ENCODE measurements at places on chromosomes 1 and 21.

- no peak for DNase-seq
- H3K4me1 ChIP-seq = peaks cover 15% of the 10 kb centered on the region
- H3K36me3 ChIP-seq = peaks cover 4% of the 10 kb centered on the region
- no peaks in the 10 kb centered on the region for H3K27me3 ChIP-seq
These were observed 31.6 kb upstream of the CEP350 start for GRCh38 chr1:179923029-179923428.

GRCh38 chr1:151867765-151868411, 14.4 kb upstream of the THEM5 start:
- H3K4me1 ChIP-seq = peaks cover 14% of the 10 kb centered on the region
- H3K4me3 ChIP-seq = no peak overlapping the region
- no peak overlapping the region for H3K27ac ChIP-seq
- no peak for DNase-seq
- H3K27me3 ChIP-seq = peaks cover 26% of the 10 kb centered on the region
- no peaks in the 10 kb centered on the region for H3K36me3 ChIP-seq

- peak; percentile 91 for DNase-seq
- no peak within 1 kb of the TSS for H3K27ac ChIP-seq
- peaks cover 13% of the 10 kb centered on the region for H3K4me1 ChIP-seq
- H3K36me3 ChIP-seq = no peaks in the 10 kb centered on the region
- H3K4me3 ChIP-seq = peak within 1 kb of the TSS; percentile 71
These were observed at the start of gene NKAIN1 for GRCh38 chr1:31239653-31240241. NKAIN1 (minus strand) TSS chr1:31239887; CDS start chr1:31239547, 340 bp downstream.

DNA sequence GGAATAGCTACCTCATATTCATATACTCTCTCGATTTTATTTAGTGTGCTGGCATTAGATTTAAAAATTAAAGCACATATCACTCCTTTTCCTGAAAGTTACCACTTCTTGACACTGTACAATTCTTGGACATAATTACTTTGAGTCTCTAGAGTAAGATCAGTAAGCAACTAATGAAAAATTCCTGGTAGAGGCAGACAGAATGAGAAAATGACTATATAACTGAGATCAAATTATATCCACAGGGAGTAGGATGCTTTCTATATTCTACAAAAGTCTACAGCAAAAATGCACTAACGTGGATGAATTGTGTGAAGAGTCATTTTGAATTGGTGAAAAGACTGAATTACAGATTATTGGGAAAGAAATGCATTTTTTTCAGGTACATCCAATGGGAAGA, 445.7 kb downstream of the PTBP2 start:
- no peaks in the 10 kb centered on the region for H3K27me3 ChIP-seq
- no peaks in the 10 kb centered on the region for H3K36me3 ChIP-seq
- H3K27ac ChIP-seq = no peak overlapping the region
- no peaks in the 10 kb centered on the region for H3K4me1 ChIP-seq
- H3K4me3 ChIP-seq = no peak overlapping the region
- no peak for DNase-seq

DNA sequence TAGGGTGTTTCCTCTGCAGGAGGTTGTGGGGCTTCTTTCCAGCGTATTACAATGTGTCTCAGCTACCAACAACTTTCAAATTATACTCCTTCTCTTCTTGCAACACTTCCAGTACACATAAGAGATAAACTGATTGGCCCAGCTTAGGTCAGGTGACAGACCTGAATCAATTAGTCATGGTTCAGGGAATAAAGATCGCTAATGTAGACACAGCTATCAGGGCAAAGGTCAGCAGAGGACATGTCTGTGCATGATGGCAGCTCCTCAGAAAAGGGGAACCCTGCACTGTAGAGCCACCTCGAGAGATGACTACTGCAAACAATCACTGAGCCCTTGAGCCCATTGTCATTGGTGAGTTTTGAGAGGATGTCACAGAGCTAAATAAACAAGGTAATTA, 36.8 kb upstream of the PKN2 start:
- H3K36me3 ChIP-seq = no peaks in the 10 kb centered on the region
- H3K27ac ChIP-seq = no peak overlapping the region
- H3K27me3 ChIP-seq = no peaks in the 10 kb centered on the region
- no peak overlapping the region for H3K4me3 ChIP-seq

GRCh38 chr1:104807590-104807989, 1057.9 kb downstream of the AMY1C start:
- H3K4me1 ChIP-seq = no peaks in the 10 kb centered on the region
- no peak overlapping the region for H3K27ac ChIP-seq
- no peak for DNase-seq
- H3K27me3 ChIP-seq = no peaks in the 10 kb centered on the region
- H3K36me3 ChIP-seq = no peaks in the 10 kb centered on the region
- H3K4me3 ChIP-seq = no peak overlapping the region

DNA sequence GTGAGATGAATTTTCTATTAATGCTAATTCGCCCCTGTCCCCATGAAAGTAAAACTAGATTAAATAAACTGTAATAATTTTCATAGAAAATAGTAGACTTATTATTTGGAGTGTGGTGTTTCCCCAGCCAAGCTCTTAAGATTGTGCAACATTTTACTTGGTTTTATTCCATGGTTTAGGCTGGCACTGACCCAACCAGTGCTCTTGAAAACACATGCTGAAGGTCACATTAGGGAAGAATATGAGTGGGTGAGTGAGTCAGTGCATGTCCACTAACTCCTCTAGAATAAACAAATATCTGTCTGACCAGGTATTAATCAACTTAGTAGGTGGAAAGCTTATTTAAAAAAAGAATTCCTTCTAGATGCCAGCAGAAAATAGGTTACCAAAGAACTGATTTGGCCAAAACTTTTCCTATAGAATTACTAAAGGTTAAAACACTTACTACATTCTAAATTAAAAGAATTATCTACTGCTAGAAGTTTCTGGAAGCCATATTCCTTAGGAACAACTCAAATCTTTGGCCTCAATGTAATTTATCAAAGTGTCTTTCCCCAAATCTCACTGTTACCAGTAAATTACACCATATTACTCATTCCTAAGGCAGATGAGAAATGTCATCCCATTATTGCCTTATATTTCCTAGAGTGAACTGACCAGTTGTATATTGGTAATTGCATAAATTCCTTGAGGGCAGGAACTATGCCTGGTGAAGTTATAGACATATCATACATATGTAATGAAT, 89.7 kb upstream of the RGS1 start:
- no peaks in the 10 kb centered on the region for H3K27me3 ChIP-seq
- no peak overlapping the region for H3K27ac ChIP-seq
- H3K4me3 ChIP-seq = no peak overlapping the region
- DNase-seq = no peak
- no peaks in the 10 kb centered on the region for H3K4me1 ChIP-seq
- H3K36me3 ChIP-seq = no peaks in the 10 kb centered on the region

DNA sequence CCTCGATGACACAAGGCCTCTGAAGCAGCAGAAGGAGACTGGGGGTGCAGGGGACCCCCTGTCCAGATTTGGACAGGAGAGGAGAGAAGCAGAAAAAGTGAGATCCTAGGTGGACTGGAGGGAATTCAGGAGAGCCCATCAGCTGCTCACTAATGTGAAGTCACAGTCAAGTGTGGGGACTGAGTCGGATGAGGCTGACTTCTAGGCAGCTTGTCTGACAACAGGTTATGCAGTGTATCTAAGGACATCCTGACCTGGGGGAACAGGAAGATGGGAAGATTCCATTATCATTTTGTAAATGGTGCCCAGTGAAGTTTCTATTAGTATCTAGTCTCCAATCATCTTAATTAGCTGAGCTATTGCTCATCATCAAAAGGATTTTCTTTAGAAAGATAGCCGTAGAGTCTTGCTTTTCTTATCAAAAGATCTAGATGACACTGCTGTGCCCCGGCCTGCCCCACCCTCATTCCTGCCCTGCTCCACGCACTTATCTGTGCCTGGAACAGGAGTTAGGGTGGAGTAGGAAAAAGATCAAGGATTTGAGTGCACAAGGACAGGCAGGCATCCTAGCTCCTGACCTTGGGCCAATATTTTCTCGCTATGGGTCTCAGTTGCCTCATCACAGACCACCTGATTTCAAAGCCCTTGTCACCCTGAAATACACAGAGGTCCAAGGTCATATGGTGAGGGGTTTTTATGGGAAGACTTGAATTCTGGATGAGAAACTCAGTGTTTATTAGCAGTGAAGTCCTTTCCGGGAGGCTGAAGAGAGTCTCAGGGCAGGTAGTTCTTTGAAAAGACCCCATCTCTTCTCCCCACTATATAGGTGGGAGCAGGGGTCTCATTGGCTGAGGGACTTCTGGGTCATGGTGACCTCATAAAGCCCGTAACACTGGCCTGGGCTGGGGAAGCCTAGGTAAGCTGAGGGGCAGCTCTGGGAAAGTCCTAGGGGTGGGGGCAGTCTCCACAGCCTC, at the start of gene MROH7:
Gene MROH7, plus strand, starts transcription at position 924 of the 974 bp plus-strand sequence. CDS start 11,141 bp downstream, outside the sequence.
- H3K27ac ChIP-seq = no peak within 1 kb of the TSS
- H3K36me3 ChIP-seq = no peaks in the 10 kb centered on the region
- H3K4me3 ChIP-seq = no peak within 1 kb of the TSS
- H3K4me1 ChIP-seq = no peaks in the 10 kb centered on the region
- no peak for DNase-seq

DNA sequence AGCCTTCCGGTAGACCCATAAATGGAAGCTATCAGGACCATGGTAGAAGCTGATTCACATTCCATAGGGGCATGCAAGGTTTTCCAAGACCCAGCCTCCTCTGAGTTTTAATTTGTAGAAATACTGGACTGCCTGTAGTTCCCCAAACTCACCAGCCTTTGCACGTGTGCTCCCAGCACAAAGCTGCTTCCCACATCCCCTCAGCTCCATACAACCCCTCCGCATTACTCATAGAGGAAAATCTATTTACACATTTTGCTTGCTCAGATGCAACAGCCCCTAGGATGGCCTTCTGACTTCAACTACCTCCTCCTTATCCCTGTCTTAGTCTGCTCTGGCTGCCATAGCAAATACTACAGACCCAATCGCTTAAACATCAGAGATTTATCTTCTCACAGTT, 336.2 kb downstream of the SETD4 start:
- H3K27ac ChIP-seq = no peak overlapping the region
- no peak overlapping the region for H3K4me3 ChIP-seq
- DNase-seq = no peak
- H3K36me3 ChIP-seq = no peaks in the 10 kb centered on the region
- H3K4me1 ChIP-seq = no peaks in the 10 kb centered on the region

DNA sequence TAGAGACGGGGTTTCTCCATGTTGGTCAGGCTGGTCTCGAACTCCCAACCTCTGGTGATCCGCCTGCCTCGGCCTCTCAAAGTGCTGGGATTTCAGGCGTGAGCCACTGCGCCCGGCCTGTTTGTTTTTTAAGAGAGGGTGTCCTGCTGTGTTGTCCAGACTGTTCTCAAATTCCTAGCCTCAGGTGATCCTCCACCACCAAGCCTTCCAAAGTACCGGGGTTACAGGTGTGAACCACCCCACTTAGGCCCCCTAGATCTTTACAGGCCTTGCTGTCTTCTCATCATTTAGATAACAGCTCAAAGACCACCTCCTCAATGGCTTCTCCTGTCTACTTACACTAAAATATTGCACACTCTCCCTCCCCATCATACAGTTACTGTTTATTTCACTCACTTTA, 6.3 kb downstream of the SESN2 start:
- no peak overlapping the region for H3K4me3 ChIP-seq
- peaks cover 29% of the 10 kb centered on the region for H3K4me1 ChIP-seq
- no peak for DNase-seq
- H3K36me3 ChIP-seq = no peaks in the 10 kb centered on the region

DNA sequence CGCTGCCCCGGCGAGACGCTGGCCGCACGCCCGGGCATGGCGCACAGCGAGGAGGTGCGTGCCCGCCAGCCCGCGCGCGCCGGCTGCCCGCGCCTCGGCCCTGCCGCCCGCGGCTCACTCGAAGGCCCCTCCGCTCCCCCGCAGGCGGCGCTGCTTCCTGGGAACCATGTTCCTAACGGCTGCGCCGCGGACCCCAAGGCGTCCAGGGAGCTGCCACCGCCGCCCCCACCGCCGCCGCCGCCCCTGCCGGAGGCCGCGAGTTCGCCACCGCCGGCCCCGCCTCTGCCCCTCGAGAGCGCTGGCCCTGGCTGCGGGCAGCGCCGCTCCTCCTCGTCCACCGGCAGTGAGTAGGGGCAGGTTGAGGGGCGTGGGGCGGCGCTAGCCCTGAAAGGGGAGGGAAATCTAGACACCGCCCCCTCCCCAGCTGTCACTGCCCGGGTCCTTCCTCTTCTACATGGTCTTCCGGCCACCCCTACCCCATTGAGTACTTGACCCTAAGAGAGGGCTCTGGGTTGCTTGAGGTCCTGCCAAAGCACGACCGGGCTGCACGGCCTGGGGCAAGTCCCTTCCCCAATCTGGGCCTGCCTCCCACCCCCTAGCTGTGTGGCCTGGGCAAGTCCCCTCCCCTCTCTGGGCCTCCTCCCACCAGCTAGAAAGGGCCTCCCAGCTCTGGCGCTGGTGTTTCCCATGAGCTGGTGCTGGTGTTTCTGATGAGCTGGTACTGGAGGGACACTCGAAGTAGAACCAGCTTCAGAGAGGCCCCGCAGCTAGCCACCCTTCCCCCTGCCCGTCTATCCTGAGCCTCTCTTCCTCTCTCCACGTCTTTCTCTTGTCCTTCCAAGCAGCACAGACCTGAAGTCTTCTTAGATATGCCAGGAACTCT, 17.0 kb downstream of the TNFRSF25 start:
- DNase-seq = peak; percentile 89
- H3K27me3 ChIP-seq = peaks cover 33% of the 10 kb centered on the region
- peak overlapping the region; percentile 52 for H3K4me3 ChIP-seq
- H3K36me3 ChIP-seq = no peaks in the 10 kb centered on the region
- H3K4me1 ChIP-seq = peaks cover 24% of the 10 kb centered on the region

GRCh38 chr21:33949516-33950430, 34.2 kb upstream of the ATP5PO start:
- H3K27me3 ChIP-seq = no peaks in the 10 kb centered on the region
- no peak overlapping the region for H3K4me3 ChIP-seq
- no peak overlapping the region for H3K27ac ChIP-seq
- H3K4me1 ChIP-seq = peaks cover 20% of the 10 kb centered on the region

GRCh38 chr1:36053978-36054377, 29.9 kb upstream of the TEKT2 start:
- H3K4me1 ChIP-seq = no peaks in the 10 kb centered on the region
- H3K4me3 ChIP-seq = no peak overlapping the region
- no peak overlapping the region for H3K27ac ChIP-seq
- no peak for DNase-seq

DNA sequence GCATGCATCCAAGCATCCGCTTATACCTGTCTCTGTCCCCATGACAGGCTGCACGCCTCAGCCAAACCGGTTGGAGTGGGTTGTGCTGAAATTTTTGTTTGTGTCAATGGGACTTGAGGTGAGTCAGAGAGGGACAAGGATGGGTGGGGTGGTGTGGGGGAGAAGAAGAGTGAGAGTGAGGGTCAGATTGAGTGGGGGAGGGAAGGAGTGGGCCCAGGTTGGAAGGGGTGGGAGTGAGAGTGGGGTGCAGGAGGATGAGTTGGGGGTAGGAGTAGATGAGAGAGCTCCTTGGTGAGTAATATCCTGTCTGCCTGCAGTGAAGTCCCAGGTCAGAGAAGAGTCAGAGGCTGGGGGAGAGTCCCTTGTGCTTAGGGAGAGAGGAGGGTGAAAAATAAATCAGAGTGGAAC, 3.3 kb upstream of the NECTIN4 start:
- DNase-seq = no peak
- H3K27ac ChIP-seq = no peak overlapping the region
- H3K4me3 ChIP-seq = no peak overlapping the region

All from neural progenitor cell (in vitro differentiated cells).